T-helper 1 cell (primary cell): ENCODE measurements at places on chromosomes 16 and 17.

DNA sequence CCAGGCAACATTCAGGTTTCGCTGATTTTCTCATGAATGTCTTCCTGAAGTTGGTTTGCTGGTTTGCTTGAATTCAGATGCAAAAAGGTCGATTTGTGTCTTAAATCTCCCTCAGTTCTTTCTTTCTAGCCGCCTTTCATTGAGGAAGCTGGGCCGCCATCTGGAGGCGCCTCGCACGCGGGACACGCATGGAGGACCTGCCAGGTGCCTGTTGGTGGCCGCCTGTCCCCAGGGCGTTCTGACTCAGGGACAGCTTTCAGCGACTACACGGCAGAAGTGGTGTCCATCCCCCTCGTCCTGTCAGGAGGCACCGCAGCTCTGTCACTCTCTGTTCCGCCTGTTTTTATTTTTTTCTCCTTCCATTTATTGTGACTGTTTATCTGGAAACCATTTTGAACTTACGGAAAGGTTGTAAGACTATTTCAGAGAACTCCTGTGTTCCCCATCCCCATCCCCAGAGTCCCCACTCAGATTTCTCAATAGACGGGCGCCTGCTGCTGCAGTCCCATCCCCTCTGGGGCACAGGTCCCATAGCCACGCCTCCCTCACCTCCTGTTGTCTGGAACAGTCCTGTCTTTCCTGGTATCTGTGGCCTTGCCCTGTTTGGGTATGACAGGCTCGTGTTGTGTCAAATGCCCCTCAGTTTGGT is 33.2 kb downstream of the COX4I1 start:
- DNase-seq: no peak

GRCh38 chr17:55168958-55169687 is 95.6 kb upstream of the HLF start:
- no peak for DNase-seq

- DNase-seq: no peak
Measured at GRCh38 chr16:71426880-71427615, 14.8 kb downstream of the TLE7 start.

- DNase-seq: no peak
Measured at GRCh38 chr17:4204190-4204589, 59.6 kb downstream of the ANKFY1 start.

GRCh38 chr17:29146369-29146972 is 33.7 kb downstream of the MYO18A start:
- no peak for DNase-seq

- DNase-seq: no peak
Measured at GRCh38 chr17:42459256-42459800, 650 bp downstream of the ATP6V0A1 start.

DNA sequence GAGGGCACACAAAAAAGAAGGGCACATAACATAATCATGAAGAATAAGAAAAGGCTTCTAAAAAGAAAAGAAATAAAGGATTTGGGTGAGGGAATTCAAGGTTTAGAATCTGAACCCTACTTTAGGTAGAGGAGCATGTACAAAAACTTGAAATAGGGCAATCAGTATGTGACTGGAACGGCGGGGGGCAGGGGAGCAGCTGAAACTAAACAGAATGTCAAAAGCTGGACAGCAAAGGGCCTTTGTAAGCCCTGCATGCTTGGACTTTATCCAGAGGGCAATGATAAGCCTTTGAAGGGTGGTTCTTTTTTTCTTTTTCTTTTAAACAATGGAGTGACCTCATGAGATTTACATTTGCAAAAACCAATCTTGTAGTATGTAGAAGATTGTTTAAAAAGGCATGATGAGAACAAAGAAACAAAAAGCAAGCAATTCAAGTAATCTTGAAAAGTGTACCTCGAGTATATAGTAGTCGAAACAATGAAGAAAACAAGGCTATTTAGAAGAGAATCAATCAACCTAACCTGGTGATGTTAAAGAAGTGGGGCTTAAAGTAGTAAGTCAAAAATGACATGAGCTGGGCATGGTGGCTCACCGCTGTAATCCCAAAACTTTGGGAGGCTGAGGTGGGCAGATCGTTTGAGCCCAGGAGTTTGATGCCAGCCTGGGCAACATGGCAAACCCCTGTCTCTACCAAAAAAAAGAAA is 46.7 kb upstream of the ANKFY1 start:
- no peak for DNase-seq

- no peak for DNase-seq
Measured at GRCh38 chr17:35028531-35029262, 34.8 kb downstream of the RFFL start.

GRCh38 chr17:79299349-79299748 is 224.7 kb downstream of the ENGASE start:
- no peak for DNase-seq

- DNase-seq: no peak
Measured at GRCh38 chr17:66387392-66387981, 85.1 kb downstream of the PRKCA start.

GRCh38 chr17:55420776-55421178 is 858 bp downstream of the MMD start:
- DNase-seq: peak; percentile 11

DNA sequence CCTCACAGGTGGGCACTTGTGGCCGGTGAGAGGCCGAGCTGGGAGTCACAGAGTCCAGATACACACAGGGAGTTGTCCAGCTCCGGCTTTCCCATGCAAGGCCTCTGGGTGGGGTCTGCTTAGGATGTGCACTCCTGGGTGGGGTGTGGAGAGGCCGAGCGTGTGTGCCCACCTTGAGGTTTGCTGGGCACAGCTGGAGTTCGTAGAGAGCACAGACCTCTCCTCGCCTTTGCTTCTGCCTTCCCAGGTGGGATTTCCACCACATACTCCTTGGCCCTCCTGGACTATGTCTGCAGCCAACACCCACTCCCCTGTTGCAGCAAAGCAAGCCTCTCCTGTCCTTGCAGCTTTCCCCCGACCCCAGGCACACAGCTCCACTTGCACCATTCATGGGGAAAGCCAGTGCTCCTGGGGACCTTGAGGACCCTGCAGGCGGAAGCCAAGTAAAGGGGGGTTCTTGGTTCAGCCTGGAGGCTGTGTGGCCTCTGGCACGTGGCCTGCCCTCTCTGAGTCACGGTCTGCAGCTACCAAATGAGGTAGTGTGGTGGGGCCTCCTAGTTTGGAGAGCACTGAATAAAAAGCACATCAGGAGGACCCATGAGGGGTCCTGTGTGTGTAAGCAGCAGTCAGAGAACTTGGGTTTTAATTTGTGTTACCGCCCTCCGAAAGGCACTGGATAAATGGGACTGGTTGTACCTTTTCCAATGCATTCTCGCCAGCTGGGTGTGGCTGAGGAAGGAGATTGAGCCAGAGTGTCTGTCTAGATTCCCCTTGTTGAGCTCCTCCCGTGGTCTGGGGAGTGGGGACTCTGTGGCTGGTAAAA is 31.5 kb downstream of the MPRIP start:
- DNase-seq: no peak

DNA sequence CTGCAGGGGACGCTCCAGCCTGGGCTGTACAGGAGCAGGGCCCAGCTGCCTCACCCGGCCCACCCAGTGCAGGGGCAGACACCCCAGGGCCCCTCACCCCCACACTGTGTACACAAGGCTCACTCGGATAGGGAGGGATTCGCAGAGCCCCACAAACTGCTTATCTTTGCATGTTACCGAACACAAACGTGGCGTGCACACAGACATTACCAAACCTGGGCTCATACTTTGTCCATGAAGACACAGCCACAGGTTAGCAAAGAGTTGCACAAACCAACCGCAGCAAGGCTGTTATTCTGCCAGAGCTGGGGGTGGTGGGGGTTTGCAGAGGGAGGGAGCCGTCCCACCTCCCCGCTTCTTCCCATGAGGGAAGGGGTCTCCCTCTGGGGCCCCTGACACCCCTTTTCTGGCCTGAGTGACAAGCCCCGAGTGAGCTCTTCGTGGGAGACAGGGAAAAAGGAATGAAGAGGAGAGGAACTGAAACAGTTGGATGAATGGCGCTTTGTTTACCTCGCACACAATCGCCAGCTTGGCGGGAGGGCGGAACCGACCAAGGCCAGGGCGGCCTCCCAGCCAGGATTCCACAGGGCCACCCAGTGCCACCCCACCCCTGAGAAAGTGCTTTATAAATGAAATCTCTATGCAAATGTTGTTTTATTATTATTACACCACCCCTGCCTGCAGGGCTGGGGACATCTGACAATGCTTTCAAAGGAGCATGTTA is 434 bp upstream of the CPSF4L start:
- DNase-seq: no peak

- DNase-seq: no peak
Measured at GRCh38 chr17:74415608-74416396, 16.1 kb upstream of the GPRC5C start.

DNA sequence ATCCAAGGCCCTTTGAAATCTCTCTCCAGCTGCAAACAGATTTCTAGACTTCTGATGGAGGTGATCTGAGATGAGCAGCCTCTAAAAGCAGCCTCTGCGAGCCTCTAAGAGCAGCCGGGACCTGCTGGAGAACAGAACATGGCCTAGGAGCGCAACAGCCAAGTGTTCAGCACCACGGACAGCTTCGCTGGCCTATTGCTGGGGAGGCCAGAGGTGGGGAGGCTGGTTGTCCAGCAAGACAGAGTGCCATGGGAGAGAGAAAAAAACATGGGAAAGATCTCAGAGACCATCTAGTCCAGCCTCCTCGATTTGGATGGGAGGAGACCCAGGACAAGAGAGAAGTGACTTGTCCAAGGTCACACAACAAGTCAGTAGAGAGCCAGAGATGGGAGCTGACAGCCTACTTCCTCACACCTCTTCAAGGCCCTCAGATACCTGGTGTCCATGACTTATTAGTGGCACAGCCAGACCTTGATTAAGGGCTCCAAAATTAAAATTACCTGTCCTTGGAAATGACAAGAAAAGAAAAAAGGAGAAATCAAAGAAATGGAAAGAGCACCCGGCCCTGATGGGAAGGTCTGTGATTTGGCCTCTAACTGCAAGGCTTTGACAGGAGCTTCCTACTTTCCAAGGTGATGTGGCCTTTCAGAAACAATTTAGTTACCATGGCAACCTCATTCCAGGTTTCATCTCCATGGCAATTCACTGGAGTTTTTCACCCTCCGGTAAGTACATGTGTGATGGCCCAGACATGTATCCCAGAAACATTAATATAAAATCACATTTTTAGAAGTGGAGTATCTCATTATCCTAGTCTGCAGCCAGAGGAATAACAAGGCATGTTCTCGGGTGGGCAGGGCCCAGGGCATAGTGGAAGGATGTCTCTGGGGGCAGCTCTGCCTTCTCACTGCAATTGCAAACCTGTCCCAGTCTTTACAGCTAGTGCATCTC is 14.5 kb downstream of the RPRML start:
- no peak for DNase-seq

DNA sequence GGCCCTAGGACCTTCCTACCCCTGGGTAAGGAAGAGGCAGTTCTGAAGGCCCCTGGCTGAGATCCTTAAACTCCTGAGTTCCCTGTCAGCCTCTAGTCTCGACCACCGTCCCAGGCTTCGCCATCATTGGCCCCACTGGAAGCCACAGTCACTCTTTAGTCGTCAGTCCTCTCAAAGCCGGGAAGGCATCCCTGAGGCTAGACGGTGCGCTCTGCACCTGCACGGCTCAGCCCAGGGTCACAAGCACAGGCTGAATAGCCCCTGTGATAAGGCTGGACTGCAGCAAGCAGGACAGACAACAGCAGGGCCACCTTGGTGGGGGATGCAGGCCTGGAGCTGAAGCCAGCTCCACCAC is 3.3 kb upstream of the HEXIM1 start:
- no peak for DNase-seq

GRCh38 chr17:45139533-45139920 is 4.0 kb downstream of the ACBD4 start:
- DNase-seq: no peak

DNA sequence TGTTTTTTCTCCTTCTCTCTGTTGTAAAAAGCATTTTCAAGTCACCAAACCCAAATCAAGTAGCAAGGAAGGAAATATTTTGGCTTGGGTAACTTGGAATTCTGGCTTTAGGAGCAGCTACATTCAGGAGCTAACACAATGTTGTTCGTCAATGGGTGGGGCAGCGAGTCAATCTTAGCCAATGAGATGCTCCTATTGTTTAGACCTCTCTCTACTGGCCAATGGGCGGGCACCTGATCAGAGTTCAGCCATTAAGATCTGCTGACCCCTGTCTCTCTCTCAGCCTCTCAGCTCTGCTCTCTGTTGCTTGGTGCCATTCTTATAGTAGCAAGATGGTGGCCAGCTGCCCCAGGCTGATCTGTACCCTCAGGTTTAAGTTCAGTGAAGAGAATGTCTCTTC is 83.2 kb downstream of the IRX3 start:
- DNase-seq: no peak

DNA sequence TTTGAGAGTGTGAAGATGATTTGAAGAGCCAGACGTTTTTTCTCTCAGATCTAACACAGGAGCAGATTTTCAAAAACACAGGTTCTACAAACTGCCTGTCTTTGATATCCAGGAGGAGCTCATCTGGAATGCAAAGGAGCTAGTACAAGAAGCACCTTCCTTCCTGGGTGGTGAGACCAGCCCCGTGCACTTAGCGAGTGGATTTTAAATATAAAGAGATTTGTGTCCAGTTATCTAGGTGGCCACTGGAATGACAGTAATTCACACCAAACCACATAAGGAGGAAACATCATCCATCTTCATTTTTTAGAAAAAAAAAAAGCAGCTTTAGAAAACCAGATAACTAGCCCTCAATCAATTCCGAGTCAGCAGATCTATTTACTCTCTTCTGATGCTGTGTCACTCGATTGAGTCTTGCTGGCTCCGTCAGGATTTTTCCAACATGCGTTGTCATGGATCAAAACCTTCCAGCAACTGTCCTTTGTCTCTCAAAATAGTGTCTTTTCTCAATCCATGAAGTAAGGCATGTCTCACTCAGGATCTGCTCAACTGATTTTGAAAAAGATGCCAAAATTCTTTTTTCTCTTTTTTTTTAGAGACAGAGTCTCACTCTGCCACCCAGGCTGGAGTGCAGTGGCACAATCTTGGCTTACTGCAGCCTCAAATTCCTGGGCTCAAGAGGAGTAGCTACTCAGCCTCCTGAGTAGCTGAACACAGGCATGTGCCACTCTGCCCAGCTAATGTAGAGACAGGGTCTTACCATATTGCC is 451.2 kb upstream of the PSMD7 start:
- no peak for DNase-seq

DNA sequence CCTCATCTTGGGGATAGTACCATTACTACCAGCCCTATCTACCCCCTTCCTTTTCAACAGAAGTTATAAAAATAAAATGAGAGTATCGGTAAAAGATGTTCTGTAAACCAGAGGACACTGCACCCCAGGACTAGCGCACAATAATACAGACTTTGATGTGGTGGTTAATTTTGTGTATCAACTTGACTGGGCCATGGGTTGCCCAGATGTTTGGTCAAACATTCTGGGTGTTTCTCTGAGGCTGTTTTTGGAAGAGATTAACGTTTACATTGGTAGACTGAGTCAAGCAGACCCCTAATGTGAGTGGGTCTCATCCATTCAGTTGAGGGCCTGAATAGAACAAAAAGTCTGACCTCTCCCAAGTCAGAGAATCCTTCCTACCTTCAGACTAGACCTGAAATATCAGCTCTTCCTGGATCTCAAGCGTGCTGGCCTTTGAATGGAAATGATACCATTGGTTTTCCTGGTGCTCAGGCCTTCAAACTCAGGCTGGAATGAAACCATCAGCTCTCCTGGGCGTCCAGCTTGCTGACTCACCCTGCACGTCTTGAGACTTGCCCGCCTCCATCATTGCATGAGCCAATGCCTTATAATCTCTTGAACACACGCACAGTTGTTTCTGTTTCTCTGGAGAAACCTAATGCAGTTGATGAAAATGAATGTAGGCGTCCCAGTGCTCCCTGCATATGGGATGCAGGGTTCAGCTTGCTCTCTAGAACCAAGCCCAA is 10.1 kb downstream of the MRM1 start:
- no peak for DNase-seq
